ENCODE measurements at places on chromosomes 3 and 15.

DNA sequence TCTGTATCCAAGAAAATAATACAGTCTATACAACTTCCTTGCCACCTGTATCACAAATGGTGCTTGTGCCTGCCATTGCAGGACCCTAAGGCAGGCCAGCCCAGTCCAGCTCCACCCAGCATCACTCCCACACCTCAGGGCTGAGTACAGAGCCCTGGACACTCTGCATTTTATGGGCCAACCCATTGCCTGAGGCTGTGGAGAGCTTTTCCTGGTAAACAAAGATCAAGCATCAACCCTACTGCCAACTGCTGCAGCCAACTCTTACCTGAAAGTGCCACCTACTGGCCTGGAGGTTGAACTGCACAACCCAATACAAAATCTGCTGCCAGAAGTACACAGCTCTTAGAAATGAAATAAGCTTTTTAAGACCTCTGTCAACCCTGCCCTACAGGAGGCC is 1082.2 kb downstream of the NAALADL2 start:
- no peak for DNase-seq

DNA sequence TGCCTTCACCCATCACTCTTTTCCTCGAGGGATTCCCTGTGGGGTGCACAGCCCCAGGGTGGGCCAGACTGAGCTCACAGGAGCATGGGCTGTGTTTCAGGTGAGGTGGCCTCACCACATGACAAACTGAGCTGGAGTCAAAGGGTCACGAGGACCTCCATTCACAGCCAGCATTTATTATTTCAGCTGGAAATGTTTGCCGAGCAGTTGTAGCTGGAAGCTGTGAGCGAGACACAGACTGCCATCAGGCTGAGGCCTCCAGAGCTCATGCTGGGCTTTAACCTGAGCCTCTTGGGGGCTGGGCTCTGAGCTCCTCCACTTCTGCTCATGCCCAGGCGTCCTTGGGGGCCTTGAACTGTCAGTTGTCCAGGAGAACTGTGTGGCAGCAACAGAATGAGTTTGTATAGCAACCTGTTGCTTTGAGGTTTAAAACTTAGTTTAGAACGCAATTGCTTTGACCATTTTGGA is 57.5 kb downstream of the FLNB start:
- no peak for DNase-seq

DNA sequence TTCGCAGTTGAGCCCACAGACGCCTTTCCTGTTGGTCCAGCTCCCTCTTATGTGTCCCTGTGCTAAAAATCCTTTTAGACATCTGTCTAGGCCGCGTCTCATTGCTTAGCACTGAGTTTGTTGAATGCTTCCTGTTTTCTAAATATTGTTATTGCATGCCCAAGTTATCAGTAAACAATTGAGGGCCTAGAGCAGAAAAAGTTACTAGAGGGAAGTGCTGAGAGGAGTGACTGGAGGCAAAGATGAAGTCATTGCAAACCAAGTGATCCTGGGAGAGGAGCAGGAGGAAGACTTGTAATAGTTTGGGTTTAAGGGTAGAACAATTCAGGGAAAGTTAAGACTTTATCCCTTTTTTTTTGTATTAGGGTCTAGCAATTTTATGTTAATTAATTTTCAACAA is 88.1 kb downstream of the DCUN1D1 start:
- DNase-seq, result no peak

- peak; percentile 52 for DNase-seq
Observed at GRCh38 chr15:43187544-43188155, 2.4 kb downstream of the CCNDBP1 start.

DNA sequence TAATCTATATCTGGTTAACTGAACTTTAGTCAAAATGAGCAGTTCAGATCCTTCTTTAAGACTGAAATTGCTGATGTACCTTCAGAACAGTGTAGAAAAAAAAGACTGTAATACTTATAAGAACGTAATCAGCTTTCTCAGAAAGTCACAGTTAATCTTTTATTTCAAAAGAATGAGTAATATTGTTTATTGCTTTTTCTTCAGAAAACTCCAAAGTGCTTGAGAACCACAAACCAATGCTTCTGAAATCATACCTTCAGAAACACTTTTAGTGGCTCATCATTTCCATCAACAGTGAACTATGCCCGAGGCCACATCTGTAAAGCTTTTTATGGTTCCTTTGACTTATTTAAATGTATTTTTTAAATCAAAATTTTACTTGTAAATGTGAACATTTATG is 33.3 kb upstream of the CLASP2 start:
- peak; percentile 4 for DNase-seq

- no peak for DNase-seq
Observed at GRCh38 chr3:65344846-65345245, 657.0 kb upstream of the ADAMTS9 start.

Data from MCF 10A (cell line).